ENCODE measurements at places on chromosomes 11 and 22.

DNA sequence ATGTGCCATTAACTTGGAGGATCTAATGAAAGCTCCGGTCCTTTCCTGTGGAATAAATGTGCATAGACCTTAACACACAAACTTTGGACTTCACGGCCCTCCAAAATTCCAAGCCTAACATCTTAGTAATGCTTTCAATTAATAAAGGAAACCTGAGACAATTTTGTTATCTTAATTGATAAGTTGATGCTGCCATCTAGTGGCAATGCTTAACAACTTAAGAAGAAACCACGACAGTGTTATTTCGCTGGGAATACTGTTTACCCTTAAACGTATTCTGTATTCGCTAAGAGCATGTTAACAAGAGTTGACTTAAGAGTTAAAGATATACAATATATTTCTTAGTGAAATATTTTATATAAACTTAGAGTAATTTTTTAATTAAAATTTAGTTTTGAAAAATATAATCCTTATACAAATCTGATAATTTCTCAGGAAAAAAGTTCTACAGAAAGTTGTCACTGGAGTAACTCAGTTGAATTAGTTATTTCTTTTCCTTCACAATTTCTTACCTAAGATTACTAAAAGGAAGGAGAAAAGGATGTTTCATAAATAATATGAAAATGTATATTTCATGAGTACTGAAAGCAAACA lies 35.0 kb upstream of the OR9G4 start:
- DNase-seq: no peak

DNA sequence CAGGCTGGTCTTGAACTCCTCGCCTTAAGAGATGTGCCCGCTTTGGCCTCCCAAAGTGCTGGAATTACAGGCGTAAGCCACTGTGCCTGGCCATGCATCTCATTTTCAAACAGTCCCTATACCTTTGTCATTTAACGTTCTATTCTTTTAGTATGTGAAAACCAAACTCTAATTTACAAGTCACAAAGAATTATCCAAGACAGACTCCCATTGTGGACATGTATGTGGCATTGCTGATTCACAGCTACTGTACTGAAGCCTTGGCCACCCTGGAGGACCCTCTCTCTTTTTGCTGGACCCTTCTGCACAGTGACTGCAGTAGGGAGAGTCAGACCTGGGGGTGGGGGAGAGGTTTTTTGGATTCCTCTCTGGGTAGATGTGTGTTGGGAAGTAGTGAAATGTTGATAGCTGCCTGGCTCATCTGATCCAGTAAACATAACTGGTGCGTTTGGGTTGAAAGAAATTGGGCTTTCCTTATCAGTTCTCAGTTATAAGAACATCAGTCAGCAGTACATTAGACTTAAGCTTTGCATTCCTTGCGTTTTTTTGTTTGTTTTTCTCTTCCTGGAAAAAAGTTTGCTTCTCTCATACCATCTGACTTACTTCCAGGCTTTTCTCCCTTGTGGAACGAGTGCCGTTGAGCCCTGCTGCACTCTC lies 65.9 kb downstream of the MED15 start:
- DNase-seq: no peak

DNA sequence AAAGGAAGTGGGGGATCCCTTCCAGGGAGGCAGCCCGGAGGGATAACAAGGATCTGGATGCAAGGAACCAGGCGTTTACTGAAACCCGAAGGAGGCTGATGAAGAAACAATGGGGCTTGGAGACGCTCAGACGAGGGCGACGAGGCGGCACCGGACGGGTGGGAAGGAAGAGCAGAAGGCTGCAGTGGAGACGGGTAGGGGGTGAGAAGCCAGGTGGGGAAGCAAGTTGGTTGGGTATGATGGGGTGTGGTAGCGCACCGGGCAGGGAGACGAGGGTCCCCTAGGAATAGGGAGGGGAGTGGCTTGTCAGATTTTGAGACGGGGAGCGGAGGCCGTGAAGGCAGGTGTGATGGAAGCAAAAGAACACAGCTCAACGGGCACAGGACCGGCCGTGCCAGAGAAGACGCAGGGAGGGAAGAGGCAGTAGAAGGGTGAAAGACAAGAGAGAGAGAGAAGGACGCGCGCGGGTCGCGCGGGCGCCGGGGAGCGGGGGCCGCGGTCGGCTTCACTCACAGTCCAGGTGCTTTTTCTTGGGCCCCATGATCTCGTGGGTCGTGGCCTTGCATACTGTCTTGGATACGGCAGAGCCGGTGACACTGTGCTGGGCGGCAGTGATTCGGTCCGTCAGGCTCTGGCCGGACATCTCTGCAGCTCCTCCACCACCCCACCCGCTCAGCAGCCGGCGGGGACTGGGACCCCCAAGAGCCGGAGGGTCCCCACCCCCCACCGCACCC lies 579 bp downstream of the PICALM start:
- DNase-seq: peak; percentile 63

DNA sequence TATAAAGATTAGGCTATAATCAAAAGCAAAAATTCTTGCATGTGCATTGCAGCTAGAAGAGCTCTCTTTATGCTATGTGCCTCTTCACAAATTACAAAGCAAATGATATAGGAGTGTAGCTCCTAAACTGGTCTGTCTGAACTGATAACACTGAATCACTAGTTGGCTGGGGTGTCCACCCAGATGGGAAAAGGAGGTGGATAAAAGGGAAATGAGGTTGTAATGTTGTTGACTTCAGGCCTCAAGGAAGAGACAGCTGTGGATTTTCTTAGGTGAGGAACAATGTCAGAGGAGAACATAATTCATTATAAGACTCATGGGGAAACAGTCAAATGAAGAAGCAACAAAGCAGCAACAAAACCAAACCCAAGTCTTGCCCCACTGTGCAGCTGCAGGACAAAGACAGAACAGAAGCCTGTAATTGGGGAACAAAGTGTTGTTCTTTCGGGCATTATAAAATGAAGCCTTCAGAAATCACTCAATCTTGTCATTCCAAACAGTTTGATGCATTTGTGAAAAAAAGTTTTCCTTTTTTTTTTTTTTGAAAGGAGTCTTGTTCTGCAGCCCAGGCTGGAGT lies 130.1 kb upstream of the DDI1 start:
- DNase-seq: no peak

DNA sequence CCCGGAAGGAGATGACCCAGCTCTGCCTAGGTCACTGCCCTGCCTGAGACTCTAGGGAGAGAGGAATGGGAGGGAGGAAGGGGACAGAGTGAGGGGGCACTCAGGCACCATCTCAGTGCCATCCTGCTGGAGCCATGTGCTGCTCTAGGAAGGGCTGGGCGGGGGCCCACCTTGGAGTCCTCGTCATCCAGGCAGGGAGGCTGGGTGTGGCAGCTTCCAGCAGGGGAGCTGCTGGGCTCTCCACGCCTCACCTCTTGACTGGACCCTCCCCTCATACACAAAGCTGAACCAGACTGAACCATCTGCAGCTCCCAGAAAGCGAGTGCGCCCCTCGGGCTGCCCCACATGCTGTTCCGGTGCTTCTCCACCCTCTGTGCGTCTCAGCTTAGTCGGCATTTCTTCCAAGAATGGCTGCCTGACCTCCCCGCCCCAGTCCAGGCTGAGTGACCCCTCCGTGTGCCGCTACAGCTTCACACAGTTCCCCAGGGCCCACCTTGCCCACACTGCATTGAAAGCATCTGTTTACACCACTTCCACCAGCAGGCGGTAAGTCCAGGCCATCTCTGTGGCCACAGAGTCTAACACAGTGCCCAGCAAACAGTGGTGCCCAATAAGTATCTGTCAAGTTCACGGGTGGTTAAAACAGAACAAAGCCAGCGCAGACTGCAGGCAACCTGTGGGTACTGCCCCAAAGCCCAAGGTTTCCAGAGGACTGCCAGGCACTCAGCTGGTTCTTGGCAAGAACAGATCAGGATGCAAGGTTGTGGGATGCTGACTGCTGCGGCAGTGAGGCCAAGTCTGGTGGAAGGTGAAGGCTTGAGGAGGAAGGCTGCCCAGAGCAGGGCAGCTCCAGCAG lies 9.4 kb upstream of the TRIM29 start:
- DNase-seq: peak; percentile 52

GRCh38 chr11:76666408-76666807 lies 4.1 kb downstream of the LRRC32 start:
- peak; percentile 77 for DNase-seq

GRCh38 chr11:19181531-19182261 lies 20.1 kb downstream of the CSRP3 start:
- no peak for DNase-seq

DNA sequence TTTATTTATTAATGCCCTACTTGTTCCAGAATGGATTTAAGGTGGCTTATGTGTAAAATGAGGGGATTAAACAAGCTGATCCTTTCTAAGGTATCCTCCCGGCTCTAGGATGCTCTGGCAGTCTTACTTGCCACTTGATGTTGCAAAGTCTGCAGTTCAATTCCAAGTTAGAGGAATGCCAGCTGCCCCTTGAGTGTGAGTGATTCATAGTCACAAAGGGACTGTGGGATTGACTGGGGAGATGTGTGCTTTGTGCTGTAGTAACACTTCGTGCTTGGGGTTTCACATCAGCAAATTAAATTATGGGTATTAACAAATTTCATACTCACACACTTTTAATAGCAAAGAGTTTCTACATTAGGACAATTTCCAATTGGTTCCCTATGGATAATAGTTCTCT lies 550.8 kb upstream of the CADM1 start:
- peak; percentile 35 for DNase-seq

GRCh38 chr11:7020183-7020917 lies at the start of the genes NLRP14 and ZNF214:
Gene NLRP14, plus strand, starts transcription at chr11:7020479. Its CDS starts 18,108 bp downstream, at chr11:7038587.
Gene ZNF214, minus strand, starts transcription at chr11:7020346. Its CDS starts 17,511 bp downstream, at chr11:7002835.
- peak; percentile 98 for DNase-seq

DNA sequence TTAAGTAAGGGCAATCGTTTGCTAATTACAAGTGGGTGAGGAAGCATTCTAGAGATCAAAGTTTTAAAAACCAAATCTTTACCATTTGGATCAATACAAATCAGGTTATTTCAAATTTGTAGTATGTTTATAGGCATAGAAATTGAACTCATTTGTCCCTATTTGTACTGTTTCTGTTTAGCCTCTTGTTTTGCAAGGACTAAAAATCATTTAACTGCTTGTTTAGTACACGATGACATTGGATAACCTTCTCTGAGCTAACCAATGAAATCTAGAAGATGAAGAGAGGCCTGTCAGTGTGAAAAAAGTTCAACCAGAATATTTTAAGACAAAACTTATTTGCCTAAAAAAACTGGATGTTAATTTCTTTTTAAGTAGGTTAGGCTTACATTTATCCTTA lies 40.0 kb downstream of the ZC3H12C start:
- no peak for DNase-seq

DNA sequence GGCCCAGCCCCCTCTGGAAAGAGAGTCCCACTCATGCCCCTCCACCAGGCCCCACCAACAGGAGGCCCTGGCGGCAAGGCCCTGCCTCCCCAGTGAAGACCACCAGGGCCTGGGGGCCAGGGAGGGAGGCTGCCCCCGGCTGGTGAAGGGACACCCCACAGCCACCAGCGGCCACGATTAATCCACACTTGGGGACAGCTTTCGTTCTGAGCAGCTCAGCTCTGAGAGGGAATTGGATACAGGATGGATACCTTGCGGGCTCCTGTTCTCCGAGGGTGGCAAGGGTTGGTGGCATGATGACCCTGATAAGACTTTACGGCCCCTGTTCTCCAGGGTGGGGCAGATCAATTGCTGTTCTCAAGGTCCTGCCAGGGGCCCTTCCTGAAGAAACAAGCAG lies 6.9 kb upstream of the NLRP6 start:
- DNase-seq: no peak
